ENCODE measurements at places on chromosomes 1 and 21.

DNA sequence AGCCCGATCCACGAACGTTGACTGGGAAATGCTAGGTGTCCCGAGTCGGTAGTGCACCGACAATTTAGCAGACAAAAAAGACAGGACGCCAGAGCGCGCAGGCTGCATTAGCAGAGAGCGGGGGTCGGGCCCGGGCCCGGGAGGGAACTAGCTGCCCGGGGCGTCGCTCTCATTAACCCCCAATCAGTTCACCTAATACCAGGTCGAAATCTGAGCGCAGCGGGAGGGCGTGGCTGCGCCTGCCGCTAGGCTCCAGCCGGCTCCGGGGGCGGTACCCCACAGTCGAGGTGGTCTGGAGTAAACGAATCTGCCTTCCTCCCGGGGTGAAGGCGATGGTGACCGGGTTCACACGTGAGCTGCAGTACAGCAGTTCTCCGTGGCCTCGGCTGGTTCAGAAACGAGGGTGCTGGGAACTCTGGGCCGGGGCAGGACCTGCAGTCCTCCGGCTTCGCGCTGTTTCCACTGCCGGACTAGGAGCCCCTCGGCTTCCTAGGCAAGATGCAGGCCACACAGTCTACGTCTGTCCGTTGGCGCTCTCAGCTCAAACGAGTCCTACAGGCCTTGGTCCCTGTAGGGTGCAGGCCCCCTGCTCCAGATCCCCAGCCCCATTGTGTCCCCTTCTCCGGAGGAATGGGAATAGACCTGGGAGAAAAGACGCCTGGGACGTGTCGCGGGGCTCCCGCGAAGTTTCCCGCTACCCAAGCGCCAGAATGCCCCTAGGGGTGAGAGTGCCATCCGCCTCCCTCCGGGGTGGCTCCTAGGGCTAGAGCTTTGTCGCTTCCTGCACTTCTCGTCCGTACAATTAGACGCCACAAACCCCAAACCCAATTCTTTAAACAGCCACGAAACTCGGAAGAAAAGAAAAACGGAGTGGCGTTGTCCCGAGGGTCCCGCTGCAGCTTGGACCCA lies 2.0 kb downstream of the GFI1 start:
- no peak for DNase-seq

DNA sequence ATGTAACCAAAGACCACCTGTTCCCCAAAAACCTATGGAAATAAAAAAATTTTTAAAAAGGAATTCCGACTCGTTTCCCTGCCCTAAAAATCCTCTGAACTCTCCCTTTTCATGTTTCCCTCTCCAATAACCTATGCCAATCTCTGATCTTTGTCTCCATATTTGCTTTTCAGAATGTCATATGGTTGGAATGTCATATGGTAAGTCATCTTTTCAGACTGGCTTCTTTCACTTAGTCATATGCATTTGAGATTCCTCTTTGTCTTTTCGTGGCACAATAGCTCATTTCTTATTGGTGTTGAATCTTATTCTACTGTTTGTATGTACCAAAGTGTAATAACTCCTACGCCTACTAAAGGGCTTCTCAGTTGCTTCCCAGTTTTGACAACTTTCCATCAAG lies 117.5 kb downstream of the BACH1 start:
- DNase-seq = no peak

DNA sequence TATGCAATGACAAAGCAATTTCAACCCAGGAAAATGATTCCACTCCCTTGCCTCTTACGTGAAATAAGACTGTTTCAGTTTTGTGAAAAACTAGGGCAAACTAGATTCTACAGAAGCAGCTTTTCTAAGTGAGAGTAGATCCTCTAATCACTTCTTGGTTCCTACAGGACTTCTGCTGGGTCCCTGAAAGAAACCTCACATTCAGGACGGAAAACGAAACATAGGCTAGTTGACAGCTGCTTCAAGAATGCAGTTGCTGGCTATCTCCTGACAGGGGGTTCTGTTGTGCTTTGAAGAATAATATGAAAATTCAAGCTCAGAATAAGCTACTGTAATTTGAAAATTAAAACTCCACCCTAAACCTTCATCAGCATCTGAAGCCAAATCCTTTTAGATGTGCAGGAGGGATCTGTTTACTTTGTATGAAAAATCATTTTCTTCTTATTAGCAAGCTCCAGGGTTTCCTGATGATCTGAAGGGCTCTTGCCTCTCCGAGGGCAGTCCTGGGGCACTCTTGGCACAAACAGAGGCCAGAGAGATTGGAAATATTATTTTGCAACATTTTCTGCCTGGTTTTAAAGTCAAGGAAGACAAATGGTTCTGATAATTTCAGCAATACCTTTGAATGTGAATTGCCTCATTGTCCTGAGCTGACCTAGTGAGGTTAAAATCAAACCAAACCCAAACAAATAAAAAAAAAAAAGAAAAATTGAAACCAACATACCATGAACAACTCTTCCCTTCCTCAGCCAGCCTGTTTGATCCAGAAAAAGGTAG lies 55.0 kb downstream of the NTMT2 start:
- peak; percentile 39 for DNase-seq

GRCh38 chr1:204255966-204256365 lies 42.2 kb upstream of the GOLT1A start:
- DNase-seq = no peak

GRCh38 chr1:213374369-213374768 lies 323.3 kb downstream of the RPS6KC1 start:
- peak; percentile 24 for DNase-seq

DNA sequence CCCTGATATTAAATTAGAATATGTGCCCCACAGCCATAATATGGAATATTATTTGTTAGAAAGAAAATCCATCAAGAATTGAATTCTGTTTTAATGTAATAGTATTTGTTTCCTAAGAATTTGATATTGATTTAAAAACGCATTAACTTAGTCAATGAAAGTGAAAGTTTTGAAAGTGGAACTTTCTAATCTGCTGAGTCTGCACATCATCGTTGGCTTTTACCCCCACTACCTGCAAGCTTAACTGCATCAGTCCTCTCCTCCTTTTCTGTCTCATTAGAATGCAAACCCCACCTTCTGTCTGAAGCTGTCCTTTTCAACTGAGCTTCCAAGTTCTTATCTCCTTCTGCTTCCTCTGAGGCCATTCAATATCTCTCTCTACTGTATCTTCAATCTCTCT lies 42.5 kb downstream of the XCL1 start:
- DNase-seq = no peak

- no peak for DNase-seq
Observed at GRCh38 chr1:202018468-202019234, 8.3 kb downstream of the ELF3 start.

DNA sequence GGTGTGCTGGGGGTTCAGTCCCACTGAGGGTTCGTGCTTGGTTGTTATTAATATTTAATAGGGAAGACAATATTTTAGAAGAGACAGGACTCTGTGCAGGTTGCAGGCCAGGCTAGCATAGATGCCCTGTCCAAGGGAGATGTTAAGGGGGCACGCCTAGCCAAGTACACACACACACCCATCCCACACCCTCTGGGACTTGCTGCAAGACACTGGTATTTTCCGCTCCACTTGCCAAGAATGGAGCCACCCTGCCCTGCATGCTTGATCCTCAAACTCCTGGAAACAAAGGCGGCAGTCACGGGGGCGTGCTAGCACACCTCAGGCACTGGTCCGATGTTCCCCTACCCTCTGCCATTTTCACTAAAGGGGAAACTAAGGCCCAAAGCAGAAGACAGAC lies 99.1 kb downstream of the MRPL37 start:
- no peak for DNase-seq
